Spinal cord (tissue), 10 donors: ENCODE measurements at places on chromosomes 5 and 9. TPM values are rescaled to one million over a fixed set of nuclear protein-coding genes. Genes with fewer than 3 reads are reported as not detected.

The FBP2 gene
- total RNA-seq: not detected

The GABRA6 gene
- total RNA-seq: not detected

The KIF2A gene
- total RNA-seq: 169 TPM

The PCDHGB6 gene
- 10.0 TPM for total RNA-seq

The GPX3 gene
- total RNA-seq: 42.0 TPM

The ECM2 gene
- total RNA-seq: 102 TPM

The SHOC1 gene
- not detected for total RNA-seq

DNA sequence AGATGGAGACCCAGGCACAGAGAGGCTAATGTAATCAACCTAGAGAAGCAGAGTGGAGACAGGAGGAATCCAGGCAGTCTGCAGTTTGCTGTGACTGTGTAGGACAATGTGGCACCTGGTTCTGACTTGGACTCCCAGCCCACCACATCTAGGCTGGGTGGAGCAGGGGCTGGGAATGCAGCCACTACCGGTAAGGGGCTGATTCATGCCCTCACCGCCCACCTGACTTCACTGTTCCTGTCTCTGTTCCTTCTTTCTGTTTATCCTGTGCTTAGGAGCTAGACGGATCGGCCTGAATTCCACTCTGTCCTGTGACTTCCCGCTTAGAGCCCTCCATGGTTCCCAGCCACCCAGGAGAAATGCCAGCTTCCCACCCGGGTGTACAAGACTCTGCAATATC is 2.6 kb downstream of the PDLIM4 start:
- DNase-seq: no peak

GRCh38 chr5:138470322-138471051 is 5.2 kb downstream of the EGR1 start:
- no peak for DNase-seq

- no peak for DNase-seq
These were observed 144.9 kb upstream of the HAPLN1 start for GRCh38 chr5:83865579-83865978.

DNA sequence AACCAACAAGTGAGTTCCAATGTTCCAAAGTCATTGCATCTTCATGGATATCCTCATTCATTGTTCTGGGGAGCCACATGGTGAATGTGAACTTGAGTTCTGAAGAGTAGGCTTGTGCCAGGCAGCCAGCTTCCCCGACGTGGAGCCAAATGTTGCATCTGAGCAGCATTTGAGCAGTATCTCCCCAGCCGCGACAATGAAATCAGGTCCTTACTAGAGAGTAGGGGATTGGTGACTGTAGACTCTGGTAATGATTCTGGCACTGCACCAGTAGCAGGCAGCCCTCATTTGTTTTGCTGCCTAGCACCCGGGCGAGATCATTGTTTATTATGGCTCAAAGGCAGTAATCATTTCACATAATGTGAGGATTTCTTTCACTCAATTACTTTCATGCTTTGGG is 451.4 kb upstream of the C9orf72 start:
- DNase-seq: peak; percentile 80

DNA sequence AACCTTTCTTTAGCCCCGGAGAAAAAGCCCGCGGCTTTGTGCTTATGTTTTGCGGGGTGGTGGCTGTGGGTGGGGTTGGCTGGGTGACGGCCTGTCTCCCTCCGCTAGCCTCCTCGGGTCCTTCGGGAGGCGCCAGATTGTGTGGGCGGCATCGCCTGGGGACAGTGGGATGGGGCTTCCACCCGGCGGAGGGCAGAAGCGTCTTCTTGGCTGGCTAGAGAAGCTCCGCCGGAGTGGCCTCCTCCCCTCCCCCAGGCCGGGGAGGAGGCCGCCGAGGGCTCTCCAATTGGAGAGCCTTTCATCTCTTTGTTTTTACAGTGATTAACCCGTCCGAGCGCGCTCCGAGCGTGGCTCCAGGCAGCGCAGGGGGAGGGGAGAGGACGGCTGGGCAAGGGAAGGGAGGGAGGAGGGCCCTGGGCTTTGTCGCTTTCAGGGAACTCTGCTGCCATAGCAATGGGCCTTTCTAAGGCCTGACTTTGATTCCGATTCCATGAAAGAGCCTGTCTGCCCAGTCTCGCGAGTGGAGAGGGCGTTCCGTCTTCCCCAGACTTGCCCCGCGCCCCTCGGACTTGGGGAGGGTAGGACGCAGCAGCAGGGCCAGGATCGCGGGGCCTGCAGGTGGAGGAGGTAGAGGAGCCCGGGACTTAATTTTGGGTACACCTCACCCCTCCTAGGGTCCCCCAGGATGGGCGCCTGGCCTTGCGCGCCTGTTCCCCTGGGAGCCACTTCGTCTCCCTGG is 36.7 kb upstream of the TIFAB start:
- peak; percentile 55 for DNase-seq

- no peak for DNase-seq
These were observed 23.8 kb downstream of the EXOC3 start for GRCh38 chr5:466661-467310.

DNA sequence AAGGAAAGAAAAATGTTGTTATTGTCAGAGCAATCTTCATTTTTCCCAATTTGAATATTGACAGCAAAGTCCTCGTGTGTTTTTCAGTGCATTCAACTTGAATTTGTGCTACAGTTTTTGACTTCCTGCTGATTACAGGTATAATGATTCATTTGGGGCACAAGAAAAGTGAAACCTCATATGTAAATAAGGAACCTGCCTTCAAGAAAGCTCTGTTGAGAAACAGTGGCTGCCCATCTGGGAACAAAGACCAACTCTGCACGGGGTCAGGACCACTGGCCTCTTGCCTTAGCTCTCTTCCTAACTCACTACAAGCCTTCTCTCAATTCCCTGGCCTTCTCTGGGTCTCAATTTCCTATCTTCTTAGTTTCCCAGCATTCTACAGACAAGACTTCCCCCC is 21.0 kb downstream of the TIMD4 start:
- no peak for DNase-seq

GRCh38 chr5:119357808-119358529 is 2.1 kb downstream of the TNFAIP8 start:
- DNase-seq: no peak

DNA sequence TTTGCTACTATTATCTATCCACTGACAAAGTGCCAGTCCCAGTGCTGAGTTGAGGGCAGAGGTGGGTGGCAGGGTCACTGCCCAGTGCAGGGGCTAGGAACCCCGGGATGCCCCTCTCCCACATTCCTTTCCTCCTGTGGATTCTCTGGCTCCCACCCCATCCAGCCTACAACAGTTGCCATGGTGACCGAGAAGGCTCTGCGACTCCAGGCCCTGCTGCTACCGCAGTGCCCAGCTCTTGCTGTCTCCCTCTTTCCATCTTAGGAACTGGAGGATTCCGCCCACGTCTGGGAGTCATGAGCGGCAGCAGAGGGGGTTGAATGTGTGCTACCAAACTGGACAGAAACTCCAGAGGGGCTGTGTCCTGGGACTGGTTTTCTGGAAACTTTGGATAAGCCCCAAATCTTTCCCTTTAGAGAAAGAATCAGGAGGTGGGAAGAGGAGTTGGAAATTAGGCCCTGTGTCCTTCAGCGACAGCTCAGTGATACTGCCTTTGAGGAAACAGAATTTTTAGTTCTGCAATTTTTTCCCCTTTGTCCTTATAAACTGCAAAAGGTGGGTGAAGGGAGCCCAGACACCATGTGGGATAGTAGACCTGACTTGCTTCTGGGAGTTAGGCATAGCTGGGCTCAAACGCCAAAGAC is 20.7 kb upstream of the C5orf47 start:
- no peak for DNase-seq

GRCh38 chr9:119304555-119304954 is 64.7 kb downstream of the BRINP1 start:
- DNase-seq: peak; percentile 71

GRCh38 chr5:90182726-90183125 is 226.8 kb downstream of the CETN3 start:
- DNase-seq: no peak

- no peak for DNase-seq
These were observed 240.0 kb upstream of the SLC24A2 start for GRCh38 chr9:20028849-20029231.

- no peak for DNase-seq
These were observed 9.7 kb upstream of the LVRN start for GRCh38 chr5:115952588-115952987.
